ENCODE measurements at places on chromosomes 2 and 18.

- no peak for DNase-seq
Measured at GRCh38 chr18:1595195-1595594, 690.5 kb downstream of the ADCYAP1 start.

DNA sequence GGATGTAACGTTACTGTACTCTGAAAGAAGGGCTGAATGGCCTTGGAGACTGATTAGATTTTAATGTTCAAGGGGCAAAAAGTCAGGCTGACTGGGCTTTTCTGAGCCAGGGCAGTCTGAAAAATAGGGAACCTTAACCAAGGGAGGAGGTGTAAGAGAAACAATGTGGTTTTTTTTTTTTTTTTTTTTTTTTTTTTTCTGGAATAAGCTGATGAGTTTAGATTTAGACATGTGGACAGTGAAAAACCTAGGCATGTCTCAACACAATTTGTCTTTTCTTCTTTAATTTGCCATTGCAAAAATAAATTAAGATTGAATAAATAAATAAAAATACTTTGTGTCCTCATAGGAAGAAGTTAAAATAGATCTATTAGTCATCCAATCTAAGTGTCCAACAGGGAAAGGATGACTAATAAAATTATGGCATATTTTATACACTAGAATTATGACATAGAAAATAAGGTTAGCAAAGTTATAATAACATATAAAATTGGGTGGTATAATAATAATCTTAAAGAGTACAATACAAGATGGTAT is 237.6 kb upstream of the TRIB2 start:
- no peak for DNase-seq

DNA sequence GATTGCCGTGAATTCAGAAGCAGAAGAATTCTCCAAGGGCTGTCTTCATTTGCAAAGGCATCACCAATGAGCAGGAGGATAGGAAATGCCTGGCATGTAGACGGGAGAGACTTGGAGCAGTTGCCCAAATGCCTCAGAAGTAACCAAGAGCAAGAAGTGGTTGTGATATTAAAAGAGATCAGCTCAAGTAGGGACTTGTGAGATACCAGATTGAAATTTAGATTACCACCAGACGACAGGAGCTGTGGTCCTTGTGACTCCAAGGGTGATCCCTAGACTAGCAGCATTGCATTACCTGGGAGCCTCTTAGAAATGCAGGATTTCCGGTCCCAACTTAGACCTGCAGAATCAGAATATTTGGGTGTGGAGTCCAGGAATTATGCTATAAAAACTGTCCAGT is 228.6 kb upstream of the EPAS1 start:
- no peak for DNase-seq

GRCh38 chr2:86818114-86818801 is 27.5 kb upstream of the CD8A start:
- no peak for DNase-seq

- DNase-seq, result no peak
Measured at GRCh38 chr2:216344206-216344949, 27.9 kb downstream of the MARCHF4 start.

- DNase-seq, result no peak
Measured at GRCh38 chr2:42659609-42660008, 91.2 kb downstream of the MTA3 start.

- DNase-seq, result peak; percentile 43
Measured at GRCh38 chr18:5879479-5879882, 15.8 kb downstream of the TMEM200C start.

- no peak for DNase-seq
Measured at GRCh38 chr2:220226546-220226945, 599.1 kb downstream of the SLC4A3 start.

DNA sequence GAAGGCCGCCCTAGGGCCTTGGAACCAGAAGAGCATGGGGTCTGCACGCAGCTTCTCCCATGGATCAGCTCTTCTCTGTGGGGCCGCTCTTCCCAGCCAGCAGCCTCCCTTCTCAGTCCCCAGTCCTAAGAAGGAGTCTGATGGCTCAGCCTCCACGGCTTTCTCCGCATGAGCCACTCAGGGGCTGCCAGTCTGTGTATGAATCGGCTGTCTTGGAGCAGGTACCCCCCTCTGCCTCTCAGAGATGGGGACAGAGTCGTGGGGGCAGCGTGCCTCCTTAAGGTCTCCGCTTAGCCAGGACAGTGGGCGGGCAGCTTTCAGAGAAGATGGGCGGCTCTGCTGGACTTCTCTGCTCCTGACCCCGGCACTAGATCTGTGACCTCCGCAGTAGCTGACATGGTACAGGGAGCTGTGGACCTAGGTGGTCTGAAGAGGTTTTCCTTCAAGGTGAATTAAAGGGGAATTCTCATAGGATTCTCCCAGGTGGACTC is 21.6 kb downstream of the INPP5D start:
- DNase-seq, result no peak

DNA sequence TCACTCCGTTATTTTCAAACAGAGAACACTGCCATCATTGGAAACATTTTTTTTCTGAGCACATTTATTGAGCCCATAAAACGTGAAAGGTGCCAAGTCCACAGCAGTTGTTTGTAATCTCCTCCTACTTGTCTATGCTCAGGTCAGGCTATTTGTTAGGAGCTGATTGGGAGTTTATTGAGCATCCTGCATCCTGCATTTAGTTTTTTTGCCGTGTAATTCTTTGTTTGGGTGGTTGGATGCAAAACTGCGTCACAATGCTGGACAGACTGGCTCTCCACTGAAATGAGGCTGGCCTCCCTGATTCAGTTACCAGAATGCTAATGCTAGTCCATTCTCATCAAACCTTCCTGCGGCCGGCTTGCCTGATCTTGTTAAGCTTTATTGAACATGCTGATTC is 71.4 kb downstream of the RAPGEF4 start:
- no peak for DNase-seq

DNA sequence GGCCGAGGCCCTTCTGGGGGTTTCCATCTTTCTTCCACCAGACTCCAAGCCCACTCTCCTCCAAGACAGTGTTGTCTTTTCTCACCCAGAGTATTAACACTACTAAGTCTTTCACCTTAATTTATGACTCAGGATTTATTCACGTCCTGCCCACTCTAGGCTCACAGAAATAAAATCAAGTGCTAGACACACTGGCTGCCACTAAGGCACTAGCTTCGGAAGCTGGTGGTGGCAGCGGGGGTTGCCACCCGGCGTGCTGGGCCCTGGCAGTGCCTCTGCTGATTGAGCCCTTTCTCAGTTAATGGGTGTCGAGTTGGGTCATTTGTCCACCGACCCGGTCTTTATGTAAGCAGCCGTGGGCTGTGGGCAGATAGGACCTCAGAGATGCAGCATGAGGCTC is 93.6 kb upstream of the FZD5 start:
- DNase-seq, result peak; percentile 53

- no peak for DNase-seq
Measured at GRCh38 chr2:238509903-238510302, 83.2 kb downstream of the ASB1 start.

All from RCC 7860 (cell line).